A549 treated with Hydrocortisone at 1 μM for 4 hours (cell line): ENCODE measurements at places on chromosomes 11 and 22. TPM values are rescaled to one million over a fixed set of nuclear protein-coding genes. Genes with fewer than 3 reads are reported as not detected.

Gene RASD2
- total RNA-seq: 0.68 to 0.84 TPM (median 0.82 TPM) in 5 replicates

Gene E2F8
- 5.1 to 6.7 TPM (median 6.0 TPM) in 5 replicates for total RNA-seq

Gene OR10V1
- total RNA-seq: not detected in 5 replicates

Gene CARD18
- not detected in 5 replicates for total RNA-seq

Gene IRF7
- total RNA-seq: 6.2 to 7.7 TPM (median 6.8 TPM) in 5 replicates

Gene COX8A
- total RNA-seq: 634 to 1,125 TPM (median 1,037 TPM) in 5 replicates

Gene ZNF280B
- total RNA-seq: 1.2 to 1.8 TPM (median 1.4 TPM) in 5 replicates

Gene OR2D2
- not detected in 5 replicates for total RNA-seq
